ENCODE measurements at places on chromosomes 13 and 19.

- DNase-seq, result no peak
Measured at GRCh38 chr13:23516190-23516589, 54.0 kb upstream of the TNFRSF19 start.

GRCh38 chr13:97574926-97575325 lies 141.0 kb downstream of the RAP2A start:
- no peak for DNase-seq

DNA sequence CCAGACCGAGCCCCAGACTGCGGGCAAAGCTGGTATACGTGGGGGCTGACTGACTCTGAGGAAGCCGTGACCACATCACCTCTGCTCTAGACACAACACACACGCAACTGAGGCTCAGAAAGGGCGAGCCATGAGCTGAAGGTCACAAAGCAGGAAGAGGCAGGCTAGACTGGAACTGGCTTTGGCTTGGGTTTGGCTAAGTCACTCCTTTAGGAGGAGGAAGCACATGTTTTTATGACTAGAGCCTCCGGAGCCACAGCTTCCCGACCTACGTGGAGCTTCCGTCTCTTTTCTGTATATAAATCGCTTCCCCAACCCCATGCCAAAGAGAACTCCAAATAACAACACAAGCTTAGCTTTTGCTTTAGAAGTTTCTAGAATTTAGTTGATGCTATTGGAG lies 48.0 kb downstream of the RFX2 start:
- DNase-seq, result peak; percentile 45

DNA sequence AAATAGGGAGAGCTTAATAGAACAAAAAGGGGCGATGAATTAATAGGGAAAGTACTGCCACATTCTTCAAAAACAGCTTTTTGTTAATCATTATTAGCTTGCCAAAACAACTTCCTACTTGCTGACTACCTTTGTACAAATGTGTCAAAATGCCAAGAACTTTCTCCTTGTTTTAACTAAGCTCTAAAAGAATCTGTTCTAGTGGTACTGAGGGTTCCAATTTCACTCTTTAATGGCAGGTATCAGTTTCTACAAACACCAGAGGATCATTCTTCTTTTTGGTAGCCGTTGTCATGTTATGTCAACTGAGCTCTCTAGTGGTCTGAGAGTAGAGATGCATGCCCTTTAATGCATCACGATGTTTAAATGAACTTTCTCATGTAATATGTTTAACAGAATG lies 29.4 kb upstream of the FBXL3 start:
- DNase-seq, result no peak

GRCh38 chr13:90709319-90709718 lies 638.2 kb upstream of the MIR17HG start:
- DNase-seq, result no peak

GRCh38 chr13:55869648-55870047 lies 1271.1 kb upstream of the PRR20A start:
- DNase-seq, result no peak
